ENCODE measurements at places on chromosomes 1 and 21.

GRCh38 chr21:38343691-38344090 is 86.9 kb downstream of the KCNJ15 start:
- no peak for DNase-seq

DNA sequence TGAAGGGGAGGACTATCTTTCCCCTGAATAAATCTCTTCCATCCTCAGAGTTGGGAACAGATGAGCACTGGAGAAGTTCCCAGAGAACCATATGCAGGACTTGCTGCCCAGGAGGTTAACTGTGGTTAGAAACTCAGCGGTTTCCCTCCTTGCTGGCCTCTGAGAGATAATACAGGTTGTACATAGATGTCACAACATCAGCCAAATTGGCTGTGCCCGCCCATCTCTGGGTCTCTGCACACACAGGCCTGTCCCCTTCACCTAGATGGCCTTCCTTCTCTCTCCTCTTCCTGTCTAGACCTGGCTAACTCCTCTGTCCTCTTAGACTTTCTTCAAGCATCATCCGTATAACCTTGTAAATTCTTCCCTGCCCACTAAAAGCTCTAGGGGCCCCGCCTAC is 5.7 kb downstream of the RGS5 start:
- no peak for DNase-seq

GRCh38 chr1:246320286-246320685 is 186.8 kb downstream of the SMYD3 start:
- no peak for DNase-seq

GRCh38 chr1:202505356-202505755 is 156.9 kb downstream of the PPP1R12B start:
- DNase-seq: no peak

DNA sequence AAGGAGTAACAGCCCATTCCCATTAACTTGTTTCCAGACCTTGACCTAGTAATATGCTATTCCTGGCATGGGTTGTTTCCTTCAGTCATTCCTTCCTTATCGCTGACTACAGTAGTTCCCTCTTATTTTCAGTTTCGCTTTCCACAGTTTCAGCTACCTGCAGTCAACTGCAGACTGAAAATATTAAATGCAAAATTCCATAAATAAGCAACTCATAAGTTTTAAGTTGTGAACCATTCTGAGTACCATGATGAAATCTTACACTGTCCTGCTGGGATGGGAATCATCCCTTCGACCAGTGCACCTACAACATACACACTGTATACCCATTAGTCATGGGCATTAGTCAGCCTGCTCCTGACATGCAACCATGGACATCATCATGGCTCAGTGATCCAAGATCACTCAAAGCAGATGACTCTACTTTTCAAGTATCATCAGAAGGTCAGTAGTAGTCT is 66.7 kb downstream of the CCDC30 start:
- DNase-seq: no peak

DNA sequence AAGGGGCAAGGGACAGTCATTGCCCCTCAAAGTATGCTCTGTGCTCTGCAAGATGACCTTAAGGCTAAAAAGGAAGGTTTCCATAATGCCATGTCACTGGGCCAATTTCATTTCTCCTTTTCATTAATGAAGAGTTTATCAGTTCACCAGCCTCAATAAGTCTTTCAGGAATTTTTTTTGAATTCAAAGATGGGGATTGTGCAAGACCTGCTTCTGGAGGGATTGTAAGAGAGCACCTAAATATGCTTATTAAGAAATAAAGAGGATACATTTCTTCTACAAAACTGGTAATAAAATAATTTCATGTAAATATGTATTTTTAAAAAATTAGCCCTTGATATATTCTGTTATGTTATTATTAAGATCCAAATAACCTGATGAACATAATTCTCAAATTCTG is 86.8 kb upstream of the RGS4 start:
- DNase-seq: no peak

DNA sequence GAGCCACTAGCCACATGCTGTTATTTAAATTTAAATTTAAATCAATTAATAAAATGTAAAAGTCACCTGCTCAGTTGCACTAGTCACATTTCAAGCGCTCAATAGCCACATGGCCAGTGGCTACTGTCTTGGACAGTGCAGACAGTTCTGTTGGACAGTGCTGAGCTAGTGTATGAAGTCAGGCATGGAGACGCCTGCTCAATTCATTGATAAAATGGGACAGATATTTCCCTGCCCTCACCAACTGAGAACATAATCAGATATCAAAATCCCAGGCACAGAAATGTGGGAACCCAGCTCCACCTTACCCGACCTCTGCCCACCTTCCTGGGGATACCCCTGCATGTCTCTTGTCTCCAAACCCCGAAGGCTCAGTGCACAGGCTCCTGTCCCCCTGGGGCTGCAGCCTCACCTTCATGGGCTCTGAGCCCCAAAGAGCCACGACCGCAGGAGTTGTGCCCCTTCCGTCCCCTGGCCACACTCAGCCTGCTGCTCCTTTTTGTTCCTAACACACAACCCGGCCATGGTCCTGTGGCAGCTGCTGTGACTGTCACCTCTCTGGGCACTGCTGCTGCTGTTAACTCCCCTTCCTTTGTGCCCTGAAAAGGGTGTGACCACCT is 63.5 kb downstream of the TCP10L start:
- DNase-seq: no peak

GRCh38 chr1:112702420-112703261 is 4.3 kb downstream of the RHOC start:
- no peak for DNase-seq
